ENCODE measurements at places on chromosomes 2 and 18. TPM values are rescaled to one million over a fixed set of nuclear protein-coding genes. Genes with fewer than 3 reads are reported as not detected.

DNA sequence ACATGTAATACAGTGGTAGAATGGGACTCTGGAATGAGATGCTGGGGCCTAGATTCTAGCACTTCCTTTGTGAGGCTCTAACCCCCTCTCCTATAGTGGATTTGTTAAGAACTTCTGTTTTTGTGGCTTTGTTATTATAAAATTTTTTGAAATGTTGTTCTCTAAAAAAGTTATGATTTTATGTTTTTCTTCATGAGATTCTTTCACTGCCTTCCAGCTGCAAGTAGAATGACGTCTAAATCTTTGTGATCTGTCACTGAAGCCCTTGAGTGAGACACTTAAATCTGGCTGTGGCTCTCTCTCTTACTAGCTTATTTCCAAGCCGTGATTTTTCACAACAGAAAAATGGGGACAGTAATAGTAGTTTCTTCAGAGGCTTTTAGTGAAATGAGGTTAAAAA lies 1.6 kb downstream of the CASP8 start:
- no peak for DNase-seq

GRCh38 chr2:19020144-19021099 lies 338.0 kb downstream of the OSR1 start:
- no peak for DNase-seq

Gene CDH2
- 85.4 TPM for polyA plus RNA-seq

Gene EHD3
- 33.3 TPM for polyA plus RNA-seq

DNA sequence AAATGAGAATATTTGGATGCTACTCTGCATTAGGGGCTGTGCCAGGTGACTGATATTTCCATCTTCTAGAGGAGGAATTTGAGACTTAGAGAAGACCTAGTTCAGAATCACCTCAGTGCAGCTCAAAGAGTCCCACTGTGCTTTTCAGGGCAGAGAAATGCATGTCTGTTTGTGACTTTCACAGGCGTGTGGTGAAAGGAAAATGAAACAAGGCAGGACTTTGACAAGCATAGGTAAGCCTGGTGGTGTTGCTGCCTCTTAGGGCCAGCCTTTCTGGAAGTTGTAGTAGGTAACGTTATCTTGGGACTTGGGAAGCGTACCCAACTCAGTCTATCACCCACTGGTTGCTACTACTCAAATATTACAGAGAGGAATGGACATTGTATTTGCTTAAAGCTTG lies 2.6 kb downstream of the GPR39 start:
- DNase-seq: no peak

DNA sequence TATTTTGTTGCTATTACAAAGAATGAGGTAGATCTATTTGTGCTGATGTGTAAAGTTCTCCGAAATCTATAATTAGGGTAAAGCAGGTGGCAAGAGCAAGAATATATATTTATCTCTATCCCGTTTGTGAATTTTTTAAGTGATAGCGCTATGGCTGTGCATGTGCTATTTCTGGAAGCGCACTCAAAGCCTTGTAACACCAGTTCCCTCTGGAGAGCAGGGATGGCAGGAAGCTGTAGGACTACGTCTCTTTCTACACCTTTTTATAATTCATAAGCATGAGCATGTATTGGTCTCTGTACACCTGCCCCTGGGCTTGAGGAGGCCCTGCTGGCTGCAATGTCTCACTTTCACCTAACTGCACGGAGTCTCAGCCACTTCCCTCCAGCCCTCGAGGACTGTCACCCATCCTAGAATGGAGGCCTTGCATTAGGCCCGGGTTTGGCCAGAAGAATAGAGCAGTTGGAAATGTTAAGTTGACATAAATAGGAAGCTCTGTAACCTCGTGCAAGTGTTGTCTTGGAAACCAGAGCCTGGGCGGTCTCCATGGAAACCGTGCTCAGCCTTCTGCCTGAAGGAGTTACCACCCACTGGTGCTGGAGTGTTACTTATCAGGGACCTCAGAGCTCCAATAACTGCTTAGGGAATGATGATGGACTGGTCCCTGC lies 20.9 kb downstream of the ITM2C start:
- no peak for DNase-seq

DNA sequence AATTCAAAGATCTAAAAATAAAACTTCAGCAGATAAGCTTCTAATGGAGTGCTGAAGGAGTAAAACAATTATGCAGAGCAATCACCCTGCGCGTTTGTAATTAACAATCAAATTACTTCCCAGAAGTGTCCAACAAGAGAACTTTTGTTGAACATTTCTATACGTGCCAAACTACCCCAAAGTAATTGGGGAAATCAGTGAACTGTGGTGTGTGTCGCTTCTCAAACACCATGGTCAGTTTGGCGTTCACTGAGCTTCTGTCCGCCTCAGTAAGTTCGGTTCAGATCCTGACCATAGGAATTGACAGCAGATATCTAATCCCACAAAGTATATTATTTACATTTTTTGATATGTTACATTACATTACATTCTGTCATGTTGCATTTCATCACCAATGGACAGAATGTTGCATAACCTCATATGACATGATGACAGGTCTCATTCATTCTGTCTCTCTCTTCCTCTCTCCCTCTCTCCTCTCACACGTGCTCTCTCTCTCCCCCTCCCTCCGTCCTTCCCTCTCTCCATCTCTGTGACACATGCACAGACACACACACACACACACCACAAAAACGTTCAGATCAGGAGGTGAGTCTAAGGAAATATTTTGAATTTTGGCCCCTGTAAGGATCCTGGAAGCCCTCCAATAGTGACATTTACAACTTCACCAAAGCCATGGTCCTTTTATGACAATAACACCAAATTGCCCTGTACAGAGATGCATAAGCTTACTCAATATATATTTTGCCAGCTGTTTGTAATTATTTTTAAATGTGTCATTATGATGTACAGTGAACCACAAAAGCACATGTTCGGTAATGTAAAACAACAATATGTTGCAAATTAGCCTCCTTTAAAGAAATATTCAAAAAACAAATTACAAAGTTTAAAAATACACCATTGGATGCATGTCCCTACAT lies 269.2 kb downstream of the FIGN start:
- no peak for DNase-seq

- no peak for DNase-seq
These were observed 87.2 kb upstream of the ZEB2 start for GRCh38 chr2:144607099-144607498.

DNA sequence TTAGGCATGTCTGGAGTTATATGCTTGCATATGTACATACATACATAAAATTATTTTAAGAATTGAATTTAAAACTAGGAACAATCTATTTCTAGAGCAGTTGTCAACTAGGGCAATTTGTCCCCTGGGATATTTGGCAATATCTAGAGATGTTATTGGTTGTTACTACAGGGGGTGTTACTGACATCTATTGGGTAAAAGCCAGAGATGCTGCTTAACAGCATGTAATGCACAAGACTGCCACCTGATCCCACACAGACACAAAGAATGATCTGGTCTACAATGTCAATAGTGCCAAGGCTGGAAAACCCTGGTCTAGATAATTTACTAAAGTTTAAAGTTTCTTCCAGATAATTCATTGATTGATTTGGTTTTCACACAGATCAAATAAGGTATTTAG lies 185.3 kb downstream of the NYAP2 start:
- DNase-seq: no peak

DNA sequence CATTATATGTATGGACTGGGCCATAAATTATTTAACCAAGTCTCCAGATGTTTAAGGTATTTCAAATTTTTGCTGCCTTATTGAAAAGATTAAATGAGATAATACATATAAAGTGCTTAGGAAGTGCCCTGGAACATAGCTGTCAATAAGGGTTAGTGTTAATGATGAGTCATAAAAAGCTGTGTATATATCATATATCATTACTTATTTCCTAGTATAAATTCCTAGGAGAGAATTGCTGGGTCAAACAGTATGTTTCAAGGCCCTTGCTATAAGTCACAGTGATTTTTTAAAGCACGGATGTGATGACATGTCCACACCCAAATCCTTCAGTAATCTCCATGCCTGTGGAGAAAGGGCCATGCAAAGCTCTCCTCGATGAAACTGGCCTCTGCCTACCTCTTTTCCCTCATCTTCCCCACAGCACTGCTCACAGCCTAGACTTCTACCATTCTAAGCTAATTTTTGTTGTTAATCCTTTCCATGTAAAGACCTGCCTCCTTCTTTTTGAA lies 8.5 kb downstream of the ZNF2 start:
- DNase-seq: no peak

Gene FOXI3
- polyA plus RNA-seq: 0.12 TPM
